ENCODE measurements at places on chromosomes 7 and 10.

GRCh38 chr7:78198756-78199155 lies 400.2 kb downstream of the PHTF2 start:
- DNase-seq = no peak

DNA sequence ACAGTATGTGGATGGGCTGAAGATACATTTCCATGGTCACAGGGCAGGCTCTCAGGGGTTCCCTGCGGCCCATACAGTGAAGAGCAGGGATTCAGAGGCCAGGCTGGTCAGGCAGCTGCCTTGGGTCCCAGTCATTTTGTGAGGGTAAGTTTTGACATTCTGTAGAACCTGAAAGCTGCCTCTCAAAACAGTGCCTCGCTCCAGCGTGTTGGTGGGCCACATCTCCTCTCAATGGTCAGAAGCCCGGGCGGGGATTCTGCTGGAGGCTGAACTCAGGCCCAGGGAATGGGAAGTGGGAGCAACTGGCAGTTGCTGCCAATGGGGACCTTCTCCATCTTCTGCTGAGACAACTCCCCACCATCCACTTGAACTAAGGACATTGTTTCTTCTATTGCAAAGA lies 190.0 kb downstream of the PTPN20 start:
- no peak for DNase-seq

GRCh38 chr7:2425749-2426148 lies 22.3 kb downstream of the CHST12 start:
- no peak for DNase-seq

GRCh38 chr7:152544481-152544927 lies 108.7 kb upstream of the KMT2C start:
- no peak for DNase-seq

- DNase-seq = no peak
Observed at GRCh38 chr10:77456414-77456813, 181.2 kb downstream of the KCNMA1 start.

DNA sequence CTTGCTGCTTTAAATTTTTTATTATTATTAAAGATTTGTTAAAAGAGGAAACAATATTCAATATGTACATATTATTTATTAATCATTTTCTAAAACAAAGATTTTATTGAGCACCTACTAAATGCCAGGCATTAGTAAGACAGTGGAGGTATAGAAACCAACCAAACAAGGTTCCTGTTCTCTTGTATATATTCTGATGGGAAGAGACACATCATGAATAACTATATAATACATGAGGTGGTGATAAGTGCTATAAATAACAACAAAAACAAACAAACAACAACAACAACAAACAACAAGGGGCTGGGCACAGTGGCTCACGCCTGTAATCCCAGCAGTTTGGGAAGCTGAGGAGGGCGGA lies 630 bp upstream of the LIPA start:
- DNase-seq = no peak

GRCh38 chr7:147071536-147071935 lies 954.9 kb downstream of the CNTNAP2 start:
- DNase-seq = no peak

- no peak for DNase-seq
Observed at GRCh38 chr7:90236721-90237289, 8.2 kb upstream of the CFAP69 start.

- DNase-seq = no peak
Observed at GRCh38 chr7:19210893-19211413, 65.7 kb upstream of the FERD3L start.

GRCh38 chr7:977326-978048 lies 2.1 kb upstream of the COX19 start:
- DNase-seq = no peak

GRCh38 chr7:94414980-94415379 lies 20.3 kb downstream of the COL1A2 start:
- no peak for DNase-seq

- no peak for DNase-seq
Observed at GRCh38 chr10:111989136-111989911, 194.2 kb downstream of the GPAM start.

DNA sequence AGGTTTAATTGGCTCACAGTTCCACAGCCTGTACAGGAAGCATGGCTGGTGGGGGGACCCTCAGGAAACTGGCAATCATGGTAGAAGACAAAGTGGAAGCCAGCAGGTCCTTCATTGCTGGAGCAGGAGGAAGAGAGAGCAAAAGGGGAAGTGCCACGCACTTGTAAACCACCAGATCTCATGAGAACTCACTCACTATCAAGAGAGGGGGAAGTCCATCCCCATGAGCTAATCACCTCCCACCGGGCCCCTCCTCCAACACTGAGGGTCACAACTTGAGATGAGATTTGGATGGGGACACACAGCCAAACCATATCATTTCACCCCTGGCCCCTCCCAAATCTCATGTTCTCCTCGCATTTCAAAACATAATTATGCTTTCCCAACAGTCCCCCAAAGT lies 171.9 kb upstream of the CACNA2D1 start:
- DNase-seq = no peak

GRCh38 chr7:46153951-46154787 lies 233.1 kb upstream of the IGFBP3 start:
- peak; percentile 44 for DNase-seq

DNA sequence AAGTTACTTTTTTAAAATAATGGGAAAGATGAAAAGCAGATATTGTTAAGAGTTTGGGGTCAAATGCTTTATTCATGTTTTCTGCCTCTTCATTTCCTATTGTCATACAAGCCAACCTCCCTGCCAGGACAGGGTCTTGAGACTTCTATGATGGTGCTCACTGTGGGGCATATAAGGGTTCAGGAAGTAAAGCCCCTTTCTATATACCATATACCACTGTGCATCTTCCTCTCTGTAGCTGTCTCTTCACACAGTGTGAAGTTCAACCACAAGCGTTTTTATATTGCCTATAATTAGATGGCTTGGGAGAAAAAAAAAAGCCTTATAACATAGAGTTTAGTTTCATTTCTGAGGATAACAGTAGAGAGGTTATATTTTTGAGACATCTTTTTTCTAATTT lies 389.8 kb upstream of the SORCS1 start:
- DNase-seq = no peak

DNA sequence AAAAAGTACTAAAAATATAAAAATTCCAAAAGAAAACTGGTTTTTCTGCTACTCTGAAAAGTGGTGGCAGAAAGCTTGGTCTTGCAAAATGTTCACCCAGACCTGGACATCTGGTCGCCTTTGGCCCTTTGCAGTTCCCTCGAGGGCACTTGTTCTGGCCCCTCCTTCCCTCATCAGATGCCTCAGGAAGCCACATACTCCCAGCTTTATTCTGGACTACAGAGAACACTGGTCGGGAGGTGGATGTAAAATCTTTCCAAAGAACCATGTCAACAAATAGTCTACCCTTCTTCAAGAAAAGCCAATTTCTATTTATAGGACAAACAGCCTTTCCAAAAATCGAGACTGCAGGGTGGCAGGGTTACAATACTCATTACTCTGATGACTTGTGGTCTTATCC lies 726.1 kb downstream of the TNS3 start:
- DNase-seq = no peak

DNA sequence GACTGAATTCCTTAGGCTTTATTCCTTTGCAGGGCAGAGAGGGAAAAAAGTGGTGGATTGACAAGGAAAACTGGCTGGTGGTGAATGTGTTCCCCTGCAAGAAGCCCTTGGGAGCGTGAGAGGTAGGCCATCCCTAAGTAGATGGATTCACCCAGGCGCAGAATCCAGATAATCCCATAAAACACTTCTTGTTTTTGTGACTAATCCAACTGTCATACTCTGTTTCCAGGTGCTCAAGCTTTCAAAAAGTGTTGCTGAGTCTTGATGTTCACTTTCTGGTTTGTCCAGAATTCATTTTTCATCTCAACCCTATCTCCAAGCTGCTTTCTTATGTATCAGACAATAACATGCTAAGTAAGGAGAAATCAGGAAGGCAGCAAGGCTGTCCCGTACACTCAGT lies 250.8 kb upstream of the HABP2 start:
- no peak for DNase-seq

DNA sequence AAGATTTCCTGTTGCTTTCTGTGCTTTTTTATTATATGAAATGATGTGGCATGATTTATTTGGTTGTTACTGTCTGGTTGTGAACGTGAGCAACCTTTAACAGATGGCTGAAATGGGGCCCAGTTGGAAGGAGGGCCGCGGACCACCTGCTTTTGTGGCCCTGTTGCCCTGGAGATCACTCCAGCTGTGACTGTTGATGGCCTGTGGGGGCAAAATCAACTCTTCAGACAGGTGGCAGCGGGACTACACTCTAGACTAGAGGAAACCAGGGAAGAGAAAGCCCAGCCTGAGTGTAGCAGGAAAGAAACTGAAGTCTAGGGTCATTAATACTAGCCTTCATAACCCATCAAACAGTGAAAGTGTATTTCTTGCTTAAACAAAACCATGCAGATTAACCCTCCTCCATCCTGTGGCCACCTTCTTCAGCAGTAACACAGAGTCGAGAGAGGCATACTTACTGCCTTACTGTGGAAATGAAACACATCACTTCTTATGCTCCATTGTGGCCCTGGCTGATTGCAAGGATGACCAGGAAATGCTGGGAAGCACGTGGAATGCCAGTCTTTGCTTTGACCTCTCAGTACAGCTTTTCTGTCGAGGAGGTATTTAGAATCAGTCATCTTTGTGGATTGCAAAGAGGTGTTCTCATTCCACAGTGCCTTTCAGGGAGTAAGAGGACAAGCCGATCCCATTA lies 80.5 kb downstream of the CCNY start:
- peak; percentile 47 for DNase-seq

GRCh38 chr10:129854796-129855705 lies 109.0 kb downstream of the EBF3 start:
- DNase-seq = no peak

- DNase-seq = peak; percentile 88
Observed at GRCh38 chr7:157386979-157387800, 50.4 kb downstream of the DNAJB6 start.

- peak; percentile 50 for DNase-seq
Observed at GRCh38 chr7:131057794-131058070, 269.9 kb upstream of the MKLN1 start.

DNA sequence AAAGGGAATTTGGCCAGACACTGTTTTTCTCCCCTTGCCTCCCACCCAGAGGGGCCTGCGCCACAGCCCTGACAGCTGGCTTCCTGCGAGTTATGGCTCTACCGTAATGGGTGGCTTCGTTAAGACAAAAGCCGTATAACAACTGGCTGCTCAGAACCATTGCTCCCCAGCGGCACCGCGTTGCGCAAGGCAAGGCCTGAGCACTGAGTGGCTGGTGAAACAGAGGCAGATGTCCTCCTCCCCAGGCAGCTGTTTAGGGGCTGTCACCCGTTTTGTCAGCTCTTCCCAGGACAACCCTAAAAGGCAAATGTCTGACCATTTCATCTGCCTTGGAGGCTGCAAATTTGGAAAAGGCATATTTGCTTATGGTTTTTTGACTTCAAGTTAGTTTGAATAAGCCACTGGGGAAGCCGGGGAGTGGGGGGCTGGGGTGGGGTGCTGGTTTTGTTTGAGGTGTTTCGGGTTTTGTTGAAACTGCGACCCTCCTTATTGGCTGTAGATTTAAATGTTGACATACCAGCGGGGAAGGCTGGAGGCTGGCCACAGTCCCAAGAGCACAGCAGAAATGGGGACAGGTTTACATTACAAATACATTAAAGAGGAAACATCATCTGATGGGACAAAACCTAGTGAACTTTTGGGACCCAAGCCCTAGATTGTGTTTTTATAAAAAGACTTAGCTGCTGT lies 681 bp upstream of the SPOCK2 start:
- DNase-seq = peak; percentile 16

DNA sequence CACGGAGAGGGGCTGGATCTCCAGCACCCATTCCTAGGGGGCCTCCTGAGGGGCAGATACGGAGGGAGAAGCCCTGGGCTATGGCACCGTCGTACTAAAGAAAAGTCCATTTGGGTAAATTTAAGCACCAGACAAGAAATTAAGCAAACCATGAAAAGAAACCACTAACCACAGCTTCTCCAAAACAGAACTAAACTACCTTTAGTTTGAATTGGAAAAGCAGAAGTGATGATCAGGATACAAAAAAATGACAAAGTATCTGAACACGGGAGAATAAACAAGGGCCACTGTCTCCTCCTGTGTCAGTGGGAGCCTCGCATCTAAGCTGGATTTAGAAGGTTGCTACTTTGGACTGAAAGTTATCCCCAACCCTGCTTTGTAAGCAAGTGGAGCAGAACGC lies 69.1 kb downstream of the DIP2C start:
- no peak for DNase-seq

- peak; percentile 67 for DNase-seq
Observed at GRCh38 chr7:112596260-112596659, 115.5 kb downstream of the LSMEM1 start.

DNA sequence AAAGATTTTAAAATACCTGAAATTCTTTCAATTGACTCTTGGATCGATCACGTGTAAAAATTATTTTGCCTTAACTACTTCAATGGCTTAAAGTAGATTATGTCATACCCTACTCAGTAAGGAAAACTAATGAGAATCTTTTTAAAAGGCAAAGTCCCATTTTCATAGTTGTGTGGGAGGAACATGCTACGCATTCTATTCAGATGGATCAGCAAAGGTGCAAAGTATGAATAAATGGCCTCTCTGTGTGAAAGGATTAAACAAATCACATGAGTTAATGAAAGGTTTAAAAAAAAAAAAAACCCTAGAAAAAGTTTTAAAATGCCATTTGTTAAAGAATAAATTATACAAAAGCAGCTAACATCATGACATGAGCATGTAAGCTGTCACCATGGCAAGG lies 77.1 kb downstream of the ENO4 start:
- no peak for DNase-seq

GRCh38 chr10:15719049-15719898 lies 448 bp downstream of the ITGA8 start:
- DNase-seq = no peak

DNA sequence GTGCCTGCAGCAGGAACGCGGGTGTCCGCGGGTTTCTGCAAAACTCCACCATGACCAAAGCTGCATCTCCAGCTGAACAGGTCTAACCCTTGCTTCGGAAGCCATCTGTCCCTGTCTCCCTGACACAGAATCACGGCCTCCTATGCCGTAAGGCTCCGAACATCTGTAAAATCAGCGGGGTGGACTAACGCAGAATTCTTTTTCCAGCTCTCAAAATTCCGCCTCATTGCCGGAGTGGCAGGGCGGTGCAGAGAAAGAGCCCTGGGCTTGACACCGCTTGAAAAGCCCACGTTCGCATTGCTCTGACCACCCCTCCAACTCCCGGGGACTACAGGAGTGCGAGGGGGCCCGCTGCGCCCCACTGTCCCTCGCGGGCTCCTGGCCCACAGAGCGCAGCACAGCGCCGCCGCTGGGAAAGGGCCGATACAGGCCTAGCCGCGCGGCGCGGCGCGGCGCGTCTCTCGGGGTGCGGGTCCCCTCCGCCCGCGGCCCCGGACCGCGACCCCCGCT lies 409 bp downstream of the DNMBP start:
- peak; percentile 40 for DNase-seq
